Liver (tissue), 10 donors: ENCODE measurements at places on chromosomes 6 and 20. TPM values are rescaled to one million over a fixed set of nuclear protein-coding genes. Genes with fewer than 3 reads are reported as not detected.
A peak's percentile ranks its signal among the peaks of the same experiment; 100 is the strongest.

DNA sequence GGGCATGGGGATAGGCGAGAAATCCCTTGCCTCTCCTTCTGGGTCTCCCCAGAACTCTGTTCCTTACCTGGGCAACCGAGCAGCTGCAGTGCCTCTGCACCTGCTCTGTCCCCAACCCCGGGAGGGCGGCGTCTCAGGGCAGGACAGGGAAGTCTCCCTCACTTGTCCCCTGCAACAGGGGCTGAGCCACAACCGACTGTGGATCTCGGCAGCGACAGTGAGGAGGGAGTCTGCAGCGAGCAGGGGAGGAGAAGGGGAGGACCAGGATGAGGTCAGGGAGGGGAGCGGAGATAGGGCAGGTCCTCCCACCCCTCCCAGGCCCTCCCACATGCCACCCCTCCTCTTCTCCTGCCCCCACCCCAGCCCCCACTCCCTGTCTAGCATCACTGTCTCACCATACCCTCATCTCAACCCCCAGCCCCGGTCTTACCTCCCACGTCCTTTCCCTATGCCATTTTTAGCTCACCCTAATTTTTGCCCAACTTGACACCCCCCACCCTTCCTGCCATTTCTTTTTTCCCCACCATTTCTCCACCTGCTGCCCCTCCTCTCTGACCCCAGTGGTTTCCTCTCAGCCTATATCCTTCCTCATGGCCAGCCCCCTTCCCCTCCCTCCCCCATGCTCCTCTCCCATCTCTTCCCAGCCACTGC lies at the start of gene TNXB:
TSS of gene TNXB (minus strand) at position 225 of the 651 bp plus-strand sequence. CDS start 11,140 bp downstream, outside the sequence.
- DNase-seq, result no peak

DNA sequence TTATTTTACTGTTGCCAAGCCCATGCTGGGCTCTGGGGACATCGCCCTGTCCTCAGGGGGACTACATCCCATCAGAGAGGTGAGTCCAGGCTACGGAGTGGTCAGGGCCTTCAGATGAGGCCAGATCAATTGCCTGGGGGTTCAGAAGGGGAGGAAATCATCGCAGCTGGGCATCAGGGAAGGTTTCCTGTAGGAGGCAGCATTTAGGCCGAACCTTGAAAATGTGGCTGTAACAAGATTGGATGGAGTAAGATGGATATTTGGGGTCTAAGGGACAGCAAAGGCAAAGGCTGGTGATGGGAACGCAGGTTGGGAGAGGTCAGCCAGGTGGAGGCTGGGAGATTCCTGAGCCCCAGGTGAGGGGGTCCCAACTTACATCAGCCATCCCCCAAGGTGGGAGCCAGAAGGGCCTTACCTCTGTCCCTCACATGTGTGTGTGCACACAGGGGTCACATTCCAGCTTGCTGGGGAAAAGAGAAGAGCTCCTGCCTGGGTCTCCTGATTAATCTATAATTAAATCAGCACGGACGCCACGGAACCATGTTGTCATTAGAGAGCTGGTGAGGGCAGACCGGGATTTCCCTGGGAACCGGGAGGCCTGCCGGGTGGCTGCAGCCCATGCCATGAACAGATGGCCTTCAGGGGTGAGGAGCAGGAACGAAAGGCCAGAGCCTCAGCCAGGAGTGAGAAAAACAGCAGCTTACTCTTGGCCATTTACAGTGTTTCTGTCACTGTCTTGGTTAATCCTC lies 30.5 kb upstream of the DLGAP4 start:
- no peak for DNase-seq

DNA sequence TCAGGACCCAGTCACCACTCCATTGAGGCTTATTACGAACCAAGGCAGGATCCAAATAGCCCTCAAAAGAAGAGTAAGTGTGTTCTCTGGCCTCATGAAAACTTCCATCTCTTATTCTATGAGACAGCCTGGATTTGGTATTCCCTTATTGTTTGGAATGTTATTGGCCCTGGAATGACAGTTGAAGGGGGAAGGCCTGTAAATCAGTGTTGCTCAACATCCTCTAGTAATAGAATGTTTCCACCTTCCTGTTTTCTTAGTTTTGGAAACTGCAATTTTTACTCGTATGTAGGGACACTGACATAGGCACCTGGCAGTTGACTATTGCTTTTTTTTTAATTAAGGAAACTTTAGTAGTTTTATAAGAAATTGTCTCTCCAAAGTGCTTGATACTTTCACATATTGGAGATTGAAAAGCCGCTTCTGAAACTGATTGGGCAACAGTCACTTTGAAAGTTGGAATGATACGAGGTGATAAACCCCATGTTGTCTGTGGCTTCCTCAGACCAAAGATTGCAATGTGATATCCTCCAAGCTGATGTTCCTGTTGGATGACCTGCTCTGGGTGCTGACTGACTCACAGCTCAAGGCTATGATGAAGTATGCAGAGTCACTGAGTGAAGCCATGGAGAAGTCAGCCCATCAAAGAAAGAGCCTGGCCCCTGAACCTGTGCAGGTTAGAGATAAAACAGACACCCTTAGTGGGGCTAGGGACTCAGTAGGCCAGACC lies 43.1 kb downstream of the BLTP3A start:
- no peak for DNase-seq

DNA sequence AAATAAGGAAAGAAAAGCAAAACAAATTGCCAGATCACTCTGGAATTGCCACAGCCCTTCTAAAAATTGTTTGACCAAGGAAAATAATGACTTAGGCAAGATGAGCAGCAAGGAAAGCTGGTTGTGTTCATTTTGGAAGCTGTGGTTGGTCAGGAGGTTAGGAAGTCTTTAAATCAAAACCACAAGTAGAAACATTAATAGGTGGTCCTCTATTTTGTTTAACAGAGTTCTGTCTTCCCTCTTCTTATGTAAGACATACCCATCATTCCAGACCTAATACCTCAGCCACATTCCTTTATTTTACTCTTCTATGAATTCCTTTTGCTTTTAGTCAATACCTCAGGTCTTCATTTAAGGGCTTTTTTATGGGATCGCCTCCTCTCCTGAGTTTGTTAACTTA lies 422.2 kb upstream of the PLCB4 start:
- no peak for DNase-seq

GRCh38 chr20:16283978-16284377 lies 289.3 kb downstream of the KIF16B start:
- DNase-seq, result no peak

DNA sequence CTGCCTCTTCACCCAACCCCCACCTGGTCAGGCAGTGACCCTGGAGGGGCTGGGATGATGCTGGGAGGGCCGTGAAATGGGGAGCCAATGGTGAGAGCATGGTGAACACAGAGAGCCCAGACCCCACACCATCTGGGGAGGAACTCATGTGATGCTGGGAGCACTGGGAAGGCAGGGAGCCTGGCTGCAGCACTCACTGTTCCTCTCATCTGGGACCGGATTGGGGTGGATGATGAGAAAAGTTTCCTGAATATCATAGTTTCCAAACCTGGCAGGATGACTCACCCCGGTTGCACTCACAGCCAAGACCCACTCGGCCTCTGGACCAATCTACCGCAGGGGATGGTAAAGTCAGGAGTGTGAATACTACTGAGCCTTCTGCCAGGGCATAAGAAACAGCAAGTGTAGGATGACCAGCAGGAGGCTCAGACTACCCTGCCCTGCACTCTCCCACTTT lies 21.8 kb downstream of the ULBP1 start:
- DNase-seq, result no peak

- peak; percentile 47 for DNase-seq
Observed at GRCh38 chr6:17703256-17703694, 3.5 kb downstream of the NUP153 start.

DNA sequence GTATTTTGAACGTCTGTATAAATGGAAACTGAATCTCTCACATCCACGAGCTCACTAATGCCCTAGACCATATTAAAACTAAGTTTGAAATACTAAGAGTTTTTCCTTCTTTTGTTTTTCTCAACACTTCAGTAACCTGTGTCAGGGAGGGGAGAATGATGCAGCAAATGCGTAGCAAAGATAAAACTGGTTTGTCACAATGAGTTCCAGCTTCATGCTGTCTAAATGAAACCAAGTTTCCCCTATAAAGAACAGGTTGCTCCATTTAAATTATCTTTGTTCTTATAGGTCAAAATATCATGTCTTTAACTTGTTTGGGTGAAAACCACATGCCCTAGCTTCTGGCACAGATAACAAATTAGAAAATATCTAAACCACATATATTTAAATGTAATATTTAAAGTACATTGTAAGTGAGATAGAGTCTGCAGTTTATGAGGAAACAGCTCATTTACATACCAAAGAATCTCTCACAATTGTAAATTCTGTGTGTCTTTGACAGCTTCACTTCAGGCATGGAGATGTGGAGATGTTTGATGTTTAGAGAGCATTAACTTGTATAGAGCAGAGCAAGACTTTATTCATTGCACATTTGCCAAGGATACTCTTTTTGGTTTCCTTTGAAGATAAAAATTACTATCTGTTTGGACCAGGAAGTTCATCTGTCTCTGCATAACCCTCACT lies 7.3 kb downstream of the TRDN start:
- no peak for DNase-seq

GRCh38 chr20:60713396-60713795 lies 538.7 kb upstream of the CDH4 start:
- no peak for DNase-seq

The NFS1 gene
- 51.9 TPM for total RNA-seq

The ME1 gene
- total RNA-seq, result 4.9 TPM

The KIAA1755 gene
- 0.09 TPM for total RNA-seq

The PRL gene
- total RNA-seq, result not detected

The MYL9 gene
- total RNA-seq, result 5.4 TPM

The TULP4 gene
- 53.3 TPM for total RNA-seq

The UNC5CL gene
- 41.9 TPM for total RNA-seq

The TREM1 gene
- total RNA-seq, result 0.09 TPM

The KHDRBS2 gene
- 1.1 TPM for total RNA-seq
